Activated naive CD8-positive, alpha-beta T cell treated with anti-CD3 and anti-CD28 coated beads, Interleukin-2, amount 10 ng/mL, durations not matched to agents 7 days and 5 days (primary cell): ENCODE measurements at places on chromosomes 5 and 9. TPM values are rescaled to one million over a fixed set of nuclear protein-coding genes. Genes with fewer than 3 reads are reported as not detected.

The MZB1 gene
- 22.6 TPM for total RNA-seq

The SHOC1 gene
- not detected for total RNA-seq

GRCh38 chr5:67679184-67679841 lies 482.7 kb upstream of the CD180 start:
- H3K4me1 ChIP-seq = no peaks in the 10 kb centered on the region
- peaks cover 4% of the 10 kb centered on the region for H3K27me3 ChIP-seq

The IFNB1 gene
- total RNA-seq = 0.61 TPM

- H3K27ac ChIP-seq = no peak overlapping the region
- no peak for DNase-seq
- H3K36me3 ChIP-seq = peaks cover 5% of the 10 kb centered on the region
- no peaks in the 10 kb centered on the region for H3K27me3 ChIP-seq
Measured at GRCh38 chr5:79287907-79288306, 52.0 kb downstream of the JMY start.

The FOXD4 gene
- total RNA-seq = 0.17 TPM

DNA sequence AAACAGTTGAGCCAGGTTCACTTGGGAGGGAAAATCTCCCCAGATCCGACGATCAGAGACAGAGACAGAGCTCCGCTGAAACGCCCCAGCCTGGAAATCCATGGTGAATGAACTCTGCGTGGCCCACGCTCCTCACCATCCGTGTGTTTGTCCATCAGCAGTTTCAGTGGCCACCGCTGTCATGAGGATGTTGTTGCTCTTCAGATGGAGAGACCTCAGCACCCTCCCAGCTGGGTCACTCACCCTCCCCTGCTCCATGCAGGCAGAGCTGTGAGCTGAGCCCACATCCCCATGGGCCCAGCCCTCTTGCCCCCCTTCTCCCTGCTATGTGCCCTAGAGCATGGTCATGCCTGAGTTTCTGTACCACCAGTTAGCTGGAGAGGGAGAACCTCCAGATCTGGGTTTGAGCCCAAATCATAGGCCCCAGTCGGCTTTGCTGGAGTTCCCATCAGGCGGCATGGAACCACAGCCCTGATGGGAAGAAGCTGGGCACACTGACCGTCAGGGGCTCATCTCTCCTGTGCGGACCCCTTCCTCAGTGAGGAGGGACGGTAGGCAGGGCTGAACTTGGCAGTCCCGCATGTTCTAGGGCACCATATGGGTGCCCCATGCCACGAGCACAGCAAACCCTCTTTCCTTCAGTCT lies 154.4 kb upstream of the COL5A1 start:
- no peak overlapping the region for H3K4me3 ChIP-seq
- no peak overlapping the region for H3K27ac ChIP-seq
- H3K27me3 ChIP-seq = no peaks in the 10 kb centered on the region
- H3K4me1 ChIP-seq = no peaks in the 10 kb centered on the region

The PCSK1 gene
- not detected for total RNA-seq

DNA sequence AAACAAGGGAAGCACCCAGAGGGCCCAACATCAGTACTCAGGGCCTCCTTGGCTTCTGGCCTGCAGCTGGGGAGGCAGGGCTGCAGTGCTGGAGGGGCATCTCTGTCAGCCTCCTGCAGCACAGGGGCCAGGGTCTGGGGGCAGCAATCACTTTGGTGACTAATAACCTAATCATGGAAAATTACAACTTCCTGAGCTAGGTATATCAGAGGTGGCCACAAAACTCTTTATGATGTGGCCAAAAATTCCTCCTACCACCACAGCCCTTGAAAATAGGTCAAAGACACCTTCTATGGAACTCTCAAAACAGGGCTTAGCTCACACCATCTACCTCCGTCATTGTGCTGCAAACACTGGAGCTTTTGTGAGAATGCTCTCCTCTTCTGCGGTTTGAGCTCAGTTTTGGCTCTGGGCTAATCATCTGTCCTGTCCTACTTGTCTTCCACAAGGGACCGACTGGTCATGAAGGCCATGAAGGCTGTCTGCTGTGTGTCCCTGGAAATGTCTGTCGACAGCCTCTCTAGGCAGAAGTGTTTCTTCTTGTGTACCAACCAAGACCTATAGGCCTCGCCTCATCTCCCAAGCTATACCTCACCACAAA lies 28.6 kb downstream of the CSF2 start:
- DNase-seq = peak; percentile 37
- no peaks in the 10 kb centered on the region for H3K27me3 ChIP-seq
- peaks cover 63% of the 10 kb centered on the region for H3K4me1 ChIP-seq
- peak overlapping the region; percentile 85 for H3K27ac ChIP-seq
